ENCODE measurements at places on chromosomes 4 and X.

DNA sequence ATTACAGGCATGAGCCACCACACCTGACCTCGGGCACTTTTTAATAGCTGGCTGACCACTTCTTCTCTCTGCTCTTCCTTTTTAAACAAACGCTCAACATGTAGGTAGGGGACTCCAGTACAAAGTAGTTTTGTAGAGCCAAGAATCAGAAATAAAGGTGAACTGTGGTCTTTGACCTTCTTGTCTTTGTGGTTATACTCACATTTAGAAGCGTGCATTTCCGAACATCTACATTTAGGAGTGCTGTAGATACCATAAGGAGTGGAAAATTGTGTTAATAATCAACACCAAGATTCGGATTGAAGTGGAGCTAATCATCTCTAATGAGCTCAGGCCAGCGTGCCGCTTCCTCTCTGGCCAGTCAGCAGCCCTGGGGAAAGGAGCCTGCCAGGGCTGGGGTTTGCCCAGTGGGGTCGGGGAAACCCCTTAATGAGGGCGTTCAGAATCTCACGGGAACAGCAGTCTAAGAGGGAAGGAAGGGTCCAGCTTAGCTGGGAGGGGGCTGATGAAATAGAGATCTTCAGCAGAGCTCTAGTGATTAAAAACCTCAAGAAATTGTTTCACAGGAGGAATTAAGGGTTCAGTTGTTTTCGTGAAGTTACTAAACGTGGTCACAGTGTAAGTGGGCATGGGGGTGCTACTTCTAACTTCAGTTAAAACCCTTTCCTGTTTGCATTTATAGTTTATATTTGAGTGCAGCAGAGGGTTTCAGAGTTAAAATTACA, 81.2 kb downstream of the GAB1 start:
- no peak for DNase-seq

GRCh38 chr4:2793586-2794485, 951 bp downstream of the SH3BP2 start:
- no peak for DNase-seq

DNA sequence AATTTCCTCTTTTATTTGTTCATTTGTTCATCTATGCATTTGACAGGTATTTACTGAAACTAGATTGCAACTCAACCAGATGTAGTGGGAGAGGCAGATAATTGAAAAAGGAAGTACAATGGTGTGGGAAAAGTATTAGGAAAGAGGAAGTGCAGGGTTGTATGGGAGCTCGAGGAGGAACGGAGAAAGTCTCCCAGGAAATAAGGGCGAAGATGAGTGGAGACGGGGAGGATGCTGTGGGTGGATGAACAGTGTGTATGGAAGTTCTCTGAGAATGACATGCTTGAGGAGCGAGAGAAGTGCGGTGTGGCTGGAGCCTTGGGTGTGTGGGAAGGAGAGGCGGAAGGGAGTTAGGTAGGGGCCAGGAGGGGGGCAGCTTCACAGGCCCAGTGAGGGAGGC, 87.5 kb upstream of the DHX15 start:
- DNase-seq: no peak

DNA sequence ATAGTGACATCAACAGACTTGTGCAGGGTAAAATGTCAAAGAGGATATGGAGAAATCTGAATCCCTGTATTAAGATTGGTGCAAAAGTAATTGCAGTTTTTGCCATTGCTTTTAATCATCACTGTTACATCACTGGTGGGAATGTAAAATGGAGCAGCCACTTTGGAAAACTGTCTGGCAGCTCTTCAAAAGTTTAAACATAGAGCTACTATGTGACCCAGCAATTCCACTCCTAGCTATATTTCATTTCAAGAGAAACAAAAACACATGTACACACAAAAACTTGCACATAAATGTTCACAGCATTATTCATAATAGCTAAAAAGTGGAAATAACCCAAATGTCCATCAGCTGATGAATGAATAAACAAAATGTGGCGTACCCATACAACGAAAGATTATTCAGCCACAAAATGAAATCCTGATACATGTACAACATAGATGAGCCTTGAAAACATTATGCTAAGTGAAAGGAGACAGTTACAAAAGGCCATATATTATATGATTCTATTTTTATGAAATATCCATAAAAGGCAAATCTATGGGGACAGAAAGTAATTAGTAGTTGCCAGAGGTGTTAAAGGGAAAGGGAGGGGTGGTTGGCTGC, 106.4 kb downstream of the AMELX start:
- DNase-seq: no peak

DNA sequence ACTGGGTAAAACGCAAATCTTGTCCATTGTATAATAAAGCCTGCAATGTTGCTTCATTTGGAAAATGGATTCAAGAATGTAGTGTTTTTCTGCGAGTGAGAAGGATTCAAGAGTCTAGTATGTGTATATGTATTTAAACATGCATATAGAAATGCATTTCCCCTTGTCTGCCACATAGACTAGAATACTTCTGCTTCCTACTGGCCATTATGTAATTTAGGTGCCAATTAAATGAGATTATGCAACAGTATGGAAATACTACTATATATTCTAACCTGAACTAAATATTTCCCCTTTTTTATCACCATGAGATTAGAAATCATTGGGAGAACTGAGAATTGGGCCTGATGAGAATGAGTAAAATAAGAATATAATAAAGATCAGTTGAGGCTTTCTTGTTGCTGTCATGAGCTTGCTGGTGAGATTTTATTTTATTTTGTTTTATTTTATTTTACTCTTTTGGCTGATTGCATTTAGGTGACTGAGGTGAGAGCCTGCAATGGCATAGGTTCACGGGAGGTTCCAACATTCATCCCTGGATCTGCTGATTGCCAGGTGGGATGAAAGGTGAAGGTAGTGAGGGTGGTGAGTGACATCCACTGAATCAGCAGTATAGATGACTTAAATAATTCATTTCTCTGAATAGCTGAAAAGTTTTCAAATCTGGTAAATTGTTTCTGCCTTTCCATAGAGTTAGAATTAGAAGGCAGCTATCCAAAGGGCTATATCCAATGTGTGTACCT, 95.6 kb upstream of the SLC4A4 start:
- DNase-seq: no peak

GRCh38 chr4:48031802-48032525, 15.4 kb downstream of the NIPAL1 start:
- DNase-seq: no peak

GRCh38 chrX:132842460-132843238, 115.8 kb downstream of the HS6ST2 start:
- DNase-seq: no peak
